ENCODE measurements at places on chromosomes 12 and 14.

DNA sequence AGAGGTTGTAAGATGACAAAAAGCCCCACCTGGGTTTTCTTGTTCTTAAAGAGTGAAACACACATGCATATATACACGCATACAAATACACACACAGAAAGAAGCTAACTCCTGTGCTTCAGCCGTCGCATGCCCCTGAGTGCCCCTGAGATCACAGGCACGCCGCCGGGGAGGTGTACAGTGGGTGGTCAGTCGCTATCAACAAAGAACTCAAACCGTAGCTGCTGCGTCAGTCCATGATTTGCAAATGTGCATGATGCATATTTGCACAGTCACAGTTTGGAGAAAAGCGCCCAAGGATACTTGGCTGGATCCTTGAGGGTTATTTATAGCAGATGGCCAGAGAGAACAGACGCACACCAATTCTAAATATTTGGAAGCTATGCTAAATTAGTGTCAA lies 206.9 kb downstream of the TMEM132D start:
- no peak for DNase-seq

DNA sequence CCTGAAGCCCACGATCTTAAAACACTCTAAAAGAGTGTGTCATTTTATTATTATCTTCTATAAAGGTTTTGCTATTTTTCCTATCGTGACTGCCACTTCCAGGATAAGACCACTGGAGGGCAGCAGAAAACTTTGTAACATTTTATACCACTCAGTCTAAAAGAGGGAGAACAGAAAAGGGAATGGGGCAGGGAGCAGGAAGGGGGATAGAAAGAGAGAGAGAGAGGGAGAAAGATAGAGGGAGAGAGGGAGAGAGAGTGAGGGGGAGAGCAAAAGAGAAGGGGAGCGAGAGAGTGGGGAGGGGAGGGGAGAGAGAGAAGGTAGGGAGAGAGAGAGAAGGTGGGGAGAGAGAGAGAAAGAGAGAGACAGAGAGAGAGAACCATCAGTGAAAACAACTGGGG lies 2.0 kb upstream of the ART4 start:
- DNase-seq, result no peak

DNA sequence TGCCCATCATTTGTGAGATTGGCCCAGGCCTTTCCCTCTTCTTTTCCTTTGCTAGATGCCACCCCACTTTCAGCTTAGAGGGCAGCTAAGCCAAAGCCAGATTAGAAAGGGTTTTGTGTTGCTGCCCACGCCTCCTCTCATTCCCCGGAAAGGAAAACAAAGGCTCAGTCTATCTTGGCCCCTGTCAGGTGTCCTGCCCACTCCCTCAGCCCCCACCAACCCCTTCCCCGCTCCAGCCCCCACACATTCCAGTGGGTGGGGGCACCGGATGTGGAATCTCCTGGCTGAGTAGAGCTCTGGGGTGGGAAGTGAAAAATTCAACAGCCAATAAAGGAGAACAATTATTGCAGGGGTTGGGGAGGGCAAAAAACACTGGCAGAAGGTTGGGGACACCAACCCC lies 2.2 kb downstream of the BLOC1S1 start:
- DNase-seq, result no peak

- peak; percentile 4 for DNase-seq
Observed at GRCh38 chr12:69534389-69534822, 50.9 kb upstream of the CCT2 start.

- no peak for DNase-seq
Observed at GRCh38 chr12:31589598-31589903, 1.4 kb downstream of the DENND5B start.

DNA sequence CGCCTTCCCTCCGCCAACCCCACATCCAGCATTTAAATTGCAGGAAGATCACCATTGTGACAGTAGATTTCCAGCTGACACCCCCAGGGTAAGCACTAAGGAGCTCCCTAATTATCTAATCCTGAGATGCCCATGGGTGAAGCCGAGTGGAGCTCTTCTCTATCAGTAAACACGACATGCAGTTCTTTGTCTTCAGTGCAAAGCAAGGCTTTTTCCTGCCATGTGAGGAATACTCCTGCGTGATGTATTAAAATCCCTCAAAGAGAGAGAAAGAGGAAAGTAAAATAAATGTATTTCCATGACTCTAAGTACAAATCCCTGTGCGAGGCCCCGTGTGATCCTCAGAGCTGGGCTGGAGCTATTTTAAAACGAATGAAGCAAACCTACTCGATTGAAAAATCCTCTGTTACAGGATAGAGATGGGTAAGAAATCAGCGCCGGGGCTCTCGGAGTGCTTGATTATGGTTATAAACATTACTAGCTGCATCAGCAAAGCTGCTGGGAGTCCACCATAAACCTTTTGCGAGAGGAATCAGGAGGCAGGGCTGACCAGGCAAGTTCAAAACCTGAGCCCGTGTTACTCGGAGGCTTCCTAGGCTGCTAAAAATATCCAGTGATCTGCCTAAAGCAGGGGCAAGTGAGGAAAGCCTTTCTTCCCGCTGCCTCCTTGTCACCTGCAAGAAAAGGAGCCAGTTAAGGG lies 61.5 kb downstream of the MAP1LC3B2 start:
- DNase-seq, result no peak
